ENCODE measurements at places on chromosomes 2 and 18.
A peak's percentile ranks its signal among the peaks of the same experiment; 100 is the strongest.

GRCh38 chr2:22998359-22998758 lies 386.6 kb upstream of the KLHL29 start:
- DNase-seq, result no peak

DNA sequence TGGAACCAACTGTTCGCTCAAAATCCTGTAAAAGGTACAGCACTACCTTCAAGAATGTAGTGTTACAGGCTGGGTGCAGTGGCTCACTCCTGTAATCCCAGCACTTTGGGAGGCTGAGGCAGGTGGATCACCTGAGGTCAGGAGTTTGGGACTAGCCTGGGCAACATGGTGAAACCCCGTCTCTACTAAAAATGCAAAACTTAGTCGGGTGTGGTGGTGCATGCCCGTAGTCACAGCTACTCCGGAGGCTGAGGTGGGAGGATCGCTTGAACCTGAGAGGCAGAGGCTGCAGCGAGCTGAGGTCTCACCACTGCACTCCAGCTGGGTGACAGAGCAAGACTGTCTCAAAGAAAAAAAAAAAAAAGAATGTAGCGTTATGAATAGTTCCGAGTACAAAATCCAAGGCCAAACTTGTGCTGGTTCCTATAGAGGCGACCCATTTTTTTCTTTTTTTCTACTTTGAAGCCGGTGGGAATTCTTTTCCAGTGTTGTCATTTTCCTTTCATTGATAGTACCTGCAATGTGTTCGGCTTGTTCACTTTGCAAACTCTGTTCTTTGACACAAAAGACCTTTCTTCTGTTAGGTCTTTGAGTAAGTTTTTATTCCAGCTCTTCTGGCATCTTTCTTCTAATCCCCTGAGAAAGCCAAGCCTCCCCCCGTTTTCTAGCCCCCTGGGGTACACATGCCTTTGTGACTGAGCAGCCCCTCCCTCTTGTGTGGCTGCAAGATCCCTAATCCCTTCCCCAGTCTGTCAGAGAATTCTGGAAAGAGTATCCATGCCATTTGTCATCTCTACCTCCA lies 25.1 kb downstream of the INPP5D start:
- peak; percentile 93 for DNase-seq

GRCh38 chr2:195027947-195028346 lies 629.1 kb upstream of the SLC39A10 start:
- no peak for DNase-seq

- DNase-seq, result no peak
Observed at GRCh38 chr2:46812361-46813019, 103.1 kb downstream of the MCFD2 start.

DNA sequence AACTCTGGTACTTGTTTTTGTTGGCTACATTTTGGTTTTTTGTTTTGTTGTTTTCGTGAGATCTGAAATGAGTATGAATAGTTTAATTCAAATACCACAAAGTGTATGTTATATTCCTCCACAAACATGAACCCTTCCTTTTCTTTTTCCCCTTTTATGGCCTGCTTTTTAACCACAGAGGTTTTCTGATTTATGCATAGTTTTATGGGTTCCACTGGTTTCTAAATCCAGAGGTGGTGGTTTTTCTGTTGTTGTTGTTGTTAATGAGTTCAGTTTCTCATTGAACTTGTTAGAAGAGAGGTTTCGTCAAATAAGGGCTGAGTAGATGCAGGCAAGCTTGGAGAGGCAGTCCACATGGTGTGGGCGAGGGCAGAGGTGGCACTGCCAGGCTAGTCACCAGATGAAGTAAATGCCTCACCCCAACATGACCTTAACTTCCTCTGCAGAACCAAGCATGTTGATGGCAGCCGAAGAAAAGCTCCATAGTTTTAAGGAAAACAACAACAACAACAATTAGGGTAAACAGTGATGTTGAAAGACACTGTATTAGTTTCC lies 72.5 kb downstream of the RIF1 start:
- DNase-seq, result no peak

- no peak for DNase-seq
Observed at GRCh38 chr18:58348951-58349350, 279.9 kb downstream of the ALPK2 start.

Measured in HepG2 (cell line).